Stimulated activated CD4-positive, alpha-beta T cell treated with anti-CD3 and anti-CD28 coated beads, Interleukin-1b, Interleukin-23, amount 100 ng/mL, for 1 hour (primary cell): ENCODE measurements at places on chromosomes 5 and 9.

DNA sequence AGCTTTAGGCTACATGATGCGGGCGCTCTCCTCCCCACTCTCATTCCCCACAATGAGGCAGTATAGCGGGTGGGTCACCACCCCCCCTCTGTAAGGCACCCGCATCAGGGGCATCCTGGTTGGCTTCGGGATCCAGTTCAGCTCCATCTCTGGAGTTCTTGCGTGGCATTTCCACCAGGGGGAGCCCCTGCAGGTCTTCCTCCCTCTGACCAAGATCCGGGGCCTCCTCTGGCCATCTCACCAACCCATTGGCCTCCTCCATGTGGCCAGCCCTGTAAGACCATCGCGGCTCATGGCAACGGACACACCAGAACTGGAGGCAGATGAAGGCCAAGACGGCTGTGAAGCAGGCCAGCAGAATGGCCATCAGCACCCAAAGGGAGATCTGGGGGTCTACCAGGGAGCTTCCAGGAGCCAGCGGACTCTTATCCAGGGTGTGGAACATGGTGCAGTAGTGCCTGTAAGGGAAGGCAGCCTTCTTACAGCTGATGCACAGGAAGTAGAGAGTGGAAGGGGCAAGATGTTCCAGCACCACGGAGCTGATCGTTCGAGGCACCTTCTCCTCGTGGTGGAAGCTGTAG lies 77.0 kb downstream of the CYFIP2 start:
- DNase-seq: no peak

DNA sequence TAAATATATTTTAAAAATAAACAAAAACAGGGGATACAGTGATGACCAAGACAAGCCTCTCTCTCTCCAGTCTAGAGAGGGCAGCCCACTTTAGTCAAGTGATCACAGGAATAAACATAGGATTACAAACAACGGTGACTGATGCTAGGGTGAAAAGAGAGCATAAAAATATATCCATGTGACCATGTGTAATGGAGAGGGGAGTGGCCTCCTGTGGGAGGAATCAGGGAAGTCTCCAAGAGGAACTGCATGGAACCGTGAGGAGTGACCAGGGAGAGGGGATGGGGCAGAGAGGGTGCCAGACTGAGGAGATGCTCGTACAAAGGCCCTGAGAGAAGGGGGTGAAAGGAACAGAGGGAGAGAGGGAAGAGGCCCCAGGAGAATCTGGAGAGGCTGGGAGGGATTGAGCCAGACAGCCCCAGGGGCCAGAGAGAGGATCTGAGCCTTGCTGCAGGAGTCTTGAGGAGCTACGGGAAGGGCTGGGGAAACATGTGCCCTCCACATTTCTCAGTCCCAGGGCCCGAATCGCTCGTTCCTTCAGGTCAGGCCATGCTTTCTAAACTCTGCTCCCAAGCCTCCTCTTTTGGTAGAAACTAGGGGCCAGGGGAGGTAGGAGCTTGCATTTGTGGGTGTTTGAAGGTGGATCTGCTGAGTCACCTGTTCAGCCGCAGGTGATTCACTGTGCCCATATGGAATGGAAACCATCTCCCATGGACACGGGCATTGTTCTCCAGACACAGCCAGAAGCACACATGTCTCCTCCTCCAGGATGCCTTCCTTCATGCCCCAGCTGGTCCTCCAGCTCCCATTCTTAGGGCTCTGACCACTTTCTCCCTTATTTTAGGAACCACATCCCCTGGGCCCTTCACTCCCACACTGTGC lies 63.8 kb downstream of the PAX5 start:
- no peak for DNase-seq

- DNase-seq: no peak
These were observed 110.8 kb downstream of the MARCHF3 start for GRCh38 chr5:126919566-126919965.

DNA sequence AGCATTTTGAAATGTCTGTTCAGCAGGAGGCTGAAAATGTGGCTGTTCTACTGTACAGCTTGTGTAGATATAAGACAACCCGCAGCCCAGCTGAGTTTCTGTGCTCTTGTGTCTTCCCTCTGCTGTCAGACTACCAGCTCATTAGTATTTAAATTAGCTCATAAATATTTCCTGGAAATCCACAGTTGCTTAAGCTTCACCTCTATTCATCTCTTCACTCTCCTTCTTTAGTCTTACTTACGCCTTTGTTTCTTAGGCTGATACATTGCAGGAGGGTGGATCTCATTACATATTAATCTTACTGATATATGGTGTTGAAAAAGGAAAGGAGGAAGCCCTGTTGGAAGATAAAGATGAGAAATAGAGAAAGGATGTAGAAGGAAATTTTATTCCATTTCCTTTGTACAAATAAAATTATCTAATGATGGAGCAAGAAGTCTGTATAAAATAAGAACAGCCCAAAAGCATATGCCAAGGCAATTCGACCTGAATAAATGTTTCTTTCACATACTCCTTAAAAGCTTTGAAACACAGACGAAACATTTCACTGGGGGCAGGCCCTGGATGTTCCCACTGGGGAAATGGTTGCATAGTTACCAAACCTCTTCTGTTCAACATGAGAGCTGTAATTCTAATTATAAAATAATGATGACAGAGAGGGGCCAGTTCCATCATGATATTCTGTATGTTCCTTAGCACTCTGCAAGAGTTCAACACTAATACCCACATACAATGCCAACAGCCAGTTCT lies 111.8 kb upstream of the APC start:
- no peak for DNase-seq

DNA sequence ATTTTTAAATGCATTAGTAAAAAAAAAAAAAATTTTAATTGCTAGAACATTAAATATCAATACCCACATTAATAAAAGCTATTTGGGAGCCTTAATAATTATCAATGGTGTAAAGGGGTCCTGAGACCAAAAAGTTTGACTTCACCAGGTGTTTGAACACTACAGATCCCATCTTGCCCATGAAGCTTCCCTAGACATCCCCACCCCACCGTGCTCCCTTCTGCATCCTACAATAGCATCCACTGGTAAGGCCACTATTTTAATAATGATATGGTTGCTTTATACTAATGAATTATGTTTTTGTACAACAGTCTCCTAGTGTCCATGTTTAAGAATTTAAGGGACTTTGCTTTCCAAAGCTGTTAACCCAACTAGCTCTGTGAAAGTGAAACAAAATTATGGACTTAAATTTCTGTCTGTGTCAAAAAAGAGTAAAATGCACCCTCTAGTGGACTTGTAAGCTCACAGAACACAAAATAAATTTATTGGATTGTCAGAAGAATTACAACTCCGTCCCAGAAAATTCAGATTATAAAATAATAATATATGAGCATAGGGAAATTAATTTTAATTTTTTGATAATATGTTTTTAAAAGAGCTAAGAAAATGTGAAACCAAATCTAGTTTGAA lies 76.0 kb downstream of the ARL15 start:
- DNase-seq: no peak

- DNase-seq: no peak
These were observed 99.8 kb downstream of the ATPSCKMT start for GRCh38 chr5:10149911-10150310.

- no peak for DNase-seq
These were observed 530.2 kb downstream of the EBF1 start for GRCh38 chr5:158569534-158569933.

DNA sequence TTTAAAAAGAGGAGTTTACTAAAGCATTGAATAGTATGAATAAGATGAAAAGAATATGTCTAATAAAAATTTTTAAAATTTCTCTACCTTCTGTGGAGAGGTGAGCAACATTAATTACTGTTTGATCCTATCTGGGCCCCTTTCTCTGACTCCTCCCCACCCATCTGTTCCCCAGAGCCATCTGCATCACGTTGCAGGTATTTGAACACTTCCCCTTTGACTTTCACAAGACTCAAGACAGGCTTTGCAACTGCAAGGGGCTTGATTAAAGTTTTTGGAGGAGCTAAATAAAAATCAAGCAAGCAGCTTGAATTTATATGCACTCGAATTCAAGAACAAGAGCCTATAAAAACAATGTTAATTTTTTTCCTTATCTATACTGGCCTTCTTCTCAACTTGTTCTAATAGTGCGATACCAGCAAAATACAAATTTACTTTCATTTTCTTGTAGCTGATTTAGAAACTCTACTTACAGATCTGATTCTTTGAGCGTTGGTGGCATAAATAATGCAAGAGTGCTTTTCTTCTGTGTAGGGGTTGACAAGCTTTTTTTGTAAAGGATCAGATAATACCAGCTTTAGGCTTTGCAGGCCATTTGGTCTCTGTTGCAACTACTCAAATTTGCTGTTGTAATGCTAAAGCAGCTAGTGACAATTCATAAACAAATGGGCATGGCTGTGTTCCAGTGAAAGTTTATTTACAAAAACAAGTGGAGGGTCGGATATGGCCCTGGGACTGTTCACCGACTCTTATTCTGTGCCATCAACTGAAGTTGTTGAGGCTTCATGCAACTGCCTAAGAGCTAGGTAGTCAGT lies 21.2 kb downstream of the TXNDC8 start:
- DNase-seq: no peak
